ENCODE measurements at places on chromosomes 3 and 15.

- no peak for DNase-seq
These were observed 314.7 kb upstream of the CFAP20DC start for GRCh38 chr3:59364496-59364895.

- DNase-seq, result no peak
These were observed 6.9 kb downstream of the SERPINI2 start for GRCh38 chr3:167466966-167467365.

GRCh38 chr3:2375376-2375775 is 276.7 kb downstream of the CNTN4 start:
- no peak for DNase-seq

- DNase-seq, result no peak
These were observed 109.7 kb downstream of the MFSD1 start for GRCh38 chr3:158911586-158911985.

DNA sequence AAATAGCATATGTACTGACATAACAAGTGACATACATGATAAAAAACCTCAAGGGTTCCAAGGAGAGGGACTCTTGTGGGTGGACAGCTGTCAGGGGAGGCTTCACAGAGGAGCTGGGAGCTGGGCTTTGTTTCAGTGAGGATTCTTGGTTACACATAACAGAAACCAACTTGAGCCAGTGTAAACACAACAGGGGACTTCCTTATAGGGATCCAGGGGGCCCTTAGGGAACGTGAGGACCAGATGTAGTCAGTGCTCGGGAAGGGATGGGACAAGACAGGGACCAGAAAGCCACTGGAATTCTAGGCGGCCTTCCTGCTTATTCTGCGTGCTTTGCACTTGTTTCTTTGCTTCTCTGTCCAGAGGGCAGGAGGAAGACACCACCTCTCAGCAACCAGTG is 34.9 kb downstream of the SNAPC5 start:
- DNase-seq, result no peak

GRCh38 chr3:72448858-72449257 is 399.4 kb downstream of the SHQ1 start:
- no peak for DNase-seq

DNA sequence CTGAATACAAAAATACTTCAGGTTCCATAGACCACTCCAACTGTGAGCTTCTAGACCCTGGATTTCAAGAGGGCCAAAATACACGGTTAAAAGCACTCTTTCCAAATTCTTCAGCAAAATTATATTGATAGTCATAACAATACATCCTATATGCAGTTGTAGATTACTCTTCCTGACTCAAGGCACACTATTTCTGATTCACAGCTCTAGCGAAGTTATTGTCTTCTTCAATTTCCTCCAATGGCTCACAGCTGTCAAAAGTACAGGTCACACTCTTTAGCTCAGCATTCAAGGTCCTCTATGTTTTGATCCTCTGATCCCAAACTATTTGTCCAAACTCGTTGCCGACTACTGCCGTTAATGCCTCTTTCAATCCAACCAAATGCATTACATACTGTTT is 13.5 kb upstream of the CCDC80 start:
- no peak for DNase-seq

DNA sequence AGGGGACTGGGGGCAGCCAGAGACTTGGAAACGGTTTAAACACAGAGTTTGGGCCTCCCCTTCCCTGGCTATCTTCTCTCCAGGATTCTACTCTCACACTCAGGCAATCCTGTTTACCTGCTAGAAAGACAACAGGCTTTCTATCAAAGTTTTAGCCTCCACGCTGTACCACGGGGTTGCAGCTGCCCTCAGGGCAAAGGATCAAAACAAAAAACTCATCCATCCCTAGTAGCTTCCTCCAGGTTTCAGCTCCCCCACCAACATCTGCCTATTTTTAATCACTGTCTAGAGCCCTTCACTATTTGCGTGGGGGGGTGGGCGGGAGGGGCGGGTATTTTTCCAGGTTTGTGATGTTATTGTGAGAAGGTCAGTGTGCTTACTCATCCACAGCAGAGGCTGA is 286.8 kb upstream of the TRIM42 start:
- DNase-seq, result no peak

DNA sequence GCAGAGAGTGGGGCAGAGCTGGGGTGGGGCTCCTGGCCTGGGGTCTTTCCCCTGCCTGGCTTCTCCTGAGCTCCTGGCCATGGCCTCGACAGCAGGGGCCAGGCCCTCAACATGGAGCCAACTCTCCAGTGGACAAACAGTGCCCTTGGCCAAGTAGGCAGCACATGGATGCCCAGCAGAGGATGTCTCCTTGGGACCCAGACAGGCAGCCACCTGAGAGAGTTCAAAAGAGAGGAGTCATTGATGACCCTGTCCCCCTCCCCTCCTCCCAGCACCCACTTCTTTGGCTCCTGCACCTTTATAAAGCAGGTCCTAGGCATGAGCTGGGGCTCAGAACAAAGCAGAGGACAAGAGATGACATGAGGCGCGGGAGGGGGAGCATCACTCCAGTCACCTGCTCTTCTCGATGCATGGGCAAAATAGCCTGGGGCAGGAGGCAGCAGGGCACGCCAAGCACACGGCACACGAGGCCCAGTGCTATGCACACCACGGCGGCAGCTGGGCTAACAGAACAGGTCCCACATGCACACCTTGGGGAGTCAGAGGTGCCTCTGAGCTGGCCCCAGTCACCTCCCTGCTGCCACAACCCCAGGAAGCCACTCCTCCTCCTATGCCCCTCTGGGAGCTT is 27.4 kb downstream of the SHISA5 start:
- no peak for DNase-seq

GRCh38 chr15:39685999-39686613 is 96.5 kb downstream of the FSIP1 start:
- DNase-seq, result no peak

DNA sequence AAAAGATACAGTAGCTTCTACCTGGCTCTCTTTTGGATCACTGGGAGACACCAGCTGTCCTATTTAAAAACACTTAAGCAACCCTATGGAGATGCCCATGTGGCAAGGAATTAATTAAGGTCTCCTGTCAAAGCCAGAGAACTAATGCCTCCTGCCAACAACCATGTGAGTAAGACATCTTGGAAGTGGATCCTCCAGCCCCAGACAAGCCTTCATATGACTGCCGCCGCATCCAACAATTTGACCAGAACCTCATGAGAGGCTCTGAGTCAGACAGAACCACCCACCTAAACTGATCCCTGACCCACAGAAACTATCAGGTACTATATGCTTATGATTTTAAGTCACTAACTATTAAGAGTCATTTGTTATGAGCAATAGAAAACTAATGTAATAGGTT is 22.3 kb downstream of the IFT80 start:
- DNase-seq, result no peak

DNA sequence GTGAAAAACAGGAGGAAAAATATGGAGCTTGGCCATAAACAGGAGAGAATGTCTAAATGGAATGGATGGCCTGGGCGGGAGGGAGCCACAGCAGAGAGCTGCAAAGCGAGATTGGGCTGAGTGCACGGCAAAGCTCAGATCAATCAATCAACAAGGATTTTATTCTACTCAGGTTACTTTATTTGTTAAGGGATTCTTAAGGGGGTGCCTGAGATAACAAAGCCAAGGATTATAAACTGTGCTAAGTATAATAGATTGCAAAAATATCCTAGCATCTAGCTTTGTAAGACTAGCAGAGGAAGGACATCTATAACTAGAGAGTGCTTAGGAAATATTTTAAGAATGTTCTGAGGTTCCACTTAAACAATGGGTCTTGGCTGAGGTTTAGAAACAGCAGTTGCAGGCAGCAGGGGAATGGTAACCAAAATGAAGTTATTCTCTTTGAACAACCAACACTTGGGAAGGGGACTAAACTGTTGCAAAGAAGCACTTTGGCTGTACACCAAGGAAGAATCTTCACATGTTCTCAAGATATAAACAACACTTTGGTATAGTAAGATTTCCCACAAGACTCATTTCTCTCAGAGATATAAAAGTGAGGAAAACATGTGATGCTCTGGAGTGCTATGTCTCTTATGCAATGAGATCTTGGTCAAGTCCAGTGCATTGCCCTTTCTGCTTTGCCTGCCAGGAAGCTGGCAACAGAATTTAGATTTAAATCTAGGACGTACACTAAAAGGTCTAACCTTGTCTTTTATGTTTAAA is 35.5 kb downstream of the TMEM212 start:
- no peak for DNase-seq

GRCh38 chr3:15113471-15113870 is 14.5 kb upstream of the RBSN start:
- DNase-seq, result no peak

- no peak for DNase-seq
These were observed 26.6 kb downstream of the MIX23 start for GRCh38 chr3:122356402-122356801.

DNA sequence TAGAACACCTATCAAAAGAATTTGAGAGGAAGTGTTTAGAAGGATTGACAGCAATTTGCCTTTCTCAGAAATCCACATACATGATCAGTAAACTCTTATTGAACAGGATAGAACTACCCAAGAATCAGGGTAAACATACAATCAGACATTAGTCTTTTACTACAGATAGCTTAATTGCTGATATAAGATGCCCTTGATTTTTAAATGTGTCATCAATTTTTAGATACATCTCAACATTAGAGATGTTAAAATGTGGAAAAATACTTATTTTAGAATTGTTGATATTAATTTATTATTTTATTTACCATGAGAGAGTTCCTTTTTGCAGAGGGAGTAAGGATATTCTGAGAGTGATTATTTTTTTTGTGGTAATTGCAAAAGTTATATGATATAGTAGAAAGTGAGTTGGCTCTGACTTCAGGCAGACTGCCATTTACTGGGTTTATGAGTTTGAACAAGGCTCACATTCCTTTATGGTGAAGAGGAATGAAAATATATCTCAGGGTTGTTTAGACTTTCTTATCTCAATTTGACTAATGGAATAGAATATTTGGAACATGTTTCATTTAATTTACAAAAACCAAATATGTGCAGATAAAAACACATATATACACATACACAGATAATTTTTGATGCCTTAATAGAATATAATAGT is 302.8 kb upstream of the GOLIM4 start:
- DNase-seq, result no peak

GRCh38 chr15:38893925-38894242 is 329.3 kb upstream of the RASGRP1 start:
- DNase-seq, result no peak

- DNase-seq, result no peak
These were observed 545.0 kb downstream of the OTOL1 start for GRCh38 chr3:162041622-162042021.

DNA sequence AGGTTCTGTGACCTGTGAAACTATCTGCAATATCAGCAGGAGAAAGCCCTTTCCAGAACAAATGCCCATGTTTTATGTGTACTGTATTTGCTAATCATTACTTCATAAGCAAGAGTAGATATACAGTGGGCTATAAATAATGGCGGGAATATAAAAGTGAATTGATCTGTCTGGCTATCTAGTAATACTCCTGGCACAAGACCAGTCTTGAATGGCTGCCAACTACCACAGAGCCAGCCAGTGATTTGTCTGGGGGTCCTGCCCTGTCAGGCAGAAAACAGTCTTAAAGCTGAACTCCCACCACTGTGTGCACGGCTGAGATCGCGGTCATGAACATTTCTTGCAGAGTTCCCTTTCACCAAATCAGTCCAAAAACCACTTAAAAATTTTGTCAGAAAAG is 176.3 kb downstream of the MEIS2 start:
- DNase-seq, result no peak

DNA sequence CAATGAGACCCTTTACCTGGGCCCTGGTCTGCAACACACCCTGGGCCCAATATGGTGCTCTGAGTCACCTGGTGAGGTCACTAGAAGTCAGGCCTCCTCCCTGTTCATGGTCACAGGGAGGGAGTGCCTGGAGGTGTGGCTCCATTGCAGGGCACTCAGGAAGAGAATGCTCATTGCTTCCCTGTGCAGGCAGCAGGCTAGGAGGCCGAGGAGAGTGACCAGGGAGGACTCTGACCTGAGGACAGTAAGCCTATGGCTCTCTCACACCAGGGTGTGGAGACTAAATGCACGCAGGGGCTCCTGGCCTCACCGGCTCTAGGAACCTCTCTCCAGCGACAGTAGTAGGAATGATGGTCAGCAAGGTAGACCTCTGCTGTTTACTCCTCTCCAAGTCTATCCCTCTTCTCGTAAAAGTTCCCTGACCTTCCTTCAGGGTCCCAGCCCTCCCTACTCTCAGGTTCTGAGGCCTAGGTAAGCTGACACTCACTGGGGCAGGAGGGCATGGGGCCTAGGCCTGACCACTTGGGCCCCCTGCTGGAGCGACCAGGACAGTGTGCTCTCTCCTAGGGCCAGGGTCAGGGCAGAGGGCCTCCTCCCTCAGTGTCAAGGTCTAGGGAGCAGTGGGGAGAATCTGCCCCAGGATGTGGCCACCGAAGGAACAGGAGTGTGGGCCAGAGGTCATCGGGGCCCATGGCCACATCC is 9.6 kb upstream of the SLCO2A1 start:
- DNase-seq, result no peak

- no peak for DNase-seq
These were observed 1005.2 kb upstream of the CADM2 start for GRCh38 chr3:83953417-83954089.

- no peak for DNase-seq
These were observed 249.7 kb upstream of the CFAP20DC start for GRCh38 chr3:59299561-59299960.

DNA sequence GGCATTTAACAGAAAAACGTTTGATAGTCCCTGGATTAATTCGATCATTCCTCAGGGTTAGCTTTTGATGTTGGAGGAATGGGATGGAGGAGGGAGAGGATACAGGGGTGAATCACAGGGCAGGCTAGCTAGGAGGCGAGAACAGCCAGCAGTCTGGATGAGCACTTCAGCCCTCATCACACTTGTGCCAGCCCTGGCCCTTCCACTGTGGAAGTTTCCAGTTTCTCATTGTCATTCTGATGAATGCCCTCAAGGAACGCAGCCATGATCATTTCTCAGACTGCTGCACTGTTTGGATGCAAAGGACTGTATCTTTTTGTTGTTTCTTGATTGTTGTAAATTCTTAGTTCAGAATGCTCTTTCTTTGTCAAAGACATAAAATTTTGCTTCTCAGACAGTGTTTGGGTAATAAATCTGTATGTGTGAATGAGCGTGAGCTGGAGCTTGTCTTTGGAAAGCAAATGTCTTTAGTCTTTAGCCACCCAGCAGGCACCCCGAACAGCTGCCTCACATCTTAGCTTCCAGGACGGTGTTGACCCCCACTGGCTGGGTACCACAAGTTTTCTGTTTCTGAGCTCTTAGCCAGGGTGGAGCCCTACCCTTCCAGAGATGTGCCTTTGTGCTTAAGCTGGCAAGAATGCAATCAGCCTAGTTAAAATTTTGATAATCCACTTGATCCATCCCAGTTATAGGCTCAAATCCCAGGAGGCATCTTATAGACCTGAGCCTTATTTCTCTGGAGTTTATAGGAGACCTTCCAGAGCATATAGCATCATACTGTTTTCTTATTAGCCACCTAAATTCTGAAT is 121.1 kb downstream of the PDCD6IP start:
- DNase-seq, result no peak
